Left cardiac atrium (tissue), 4 donors: ENCODE measurements at places on chromosomes 4 and X. TPM values are rescaled to one million over a fixed set of nuclear protein-coding genes. Genes with fewer than 3 reads are reported as not detected.

GRCh38 chrX:7280520-7280919, 132.6 kb upstream of the PUDP start:
- DNase-seq, result no peak

GRCh38 chr4:48879561-48880442, 26.8 kb downstream of the OCIAD2 start:
- no peak for DNase-seq

GRCh38 chrX:35561985-35562384, 236.2 kb upstream of the MAGEB16 start:
- no peak for DNase-seq

Gene NXF2
- total RNA-seq, result not detected

DNA sequence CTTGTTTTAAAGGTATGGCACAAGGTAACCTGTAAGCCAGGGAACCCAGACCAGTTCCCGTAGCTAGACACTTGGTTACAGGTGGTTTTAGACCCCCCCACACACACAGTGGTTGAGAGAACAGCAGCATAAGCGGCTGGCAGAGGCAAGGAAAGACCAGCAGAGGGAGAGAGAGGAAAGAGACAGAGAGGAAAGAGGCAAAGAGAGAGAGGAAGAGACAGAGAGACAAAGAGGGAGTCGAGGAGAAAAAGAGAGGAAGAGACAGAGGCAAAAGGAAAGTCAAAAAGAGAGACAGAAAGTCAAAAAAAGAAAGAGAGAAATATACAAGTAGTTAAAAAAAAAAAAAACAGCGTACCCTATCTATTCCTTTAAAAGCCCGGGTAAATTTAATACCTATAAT, 19.5 kb upstream of the PCSK1N start:
- no peak for DNase-seq

Gene SLC6A14
- not detected for total RNA-seq

DNA sequence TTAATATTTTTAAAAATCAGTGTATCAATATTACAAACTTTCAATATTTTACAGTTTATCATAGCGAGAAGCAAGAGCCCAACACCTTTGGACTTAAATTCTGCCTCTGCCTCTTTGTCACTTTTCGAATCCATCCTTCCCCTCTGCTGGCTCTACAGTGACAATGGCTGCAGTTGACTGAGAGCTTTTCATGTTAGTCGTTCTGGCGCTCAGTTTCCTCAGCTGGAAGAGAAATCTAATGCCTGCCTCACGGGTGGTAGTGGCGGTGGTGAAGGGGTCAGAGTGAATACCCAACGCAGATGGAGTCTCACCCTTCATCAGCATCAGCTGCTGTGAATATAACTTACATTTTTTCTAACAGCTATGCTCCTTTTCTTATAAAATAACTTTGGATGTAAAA, 144.8 kb downstream of the NWD2 start:
- no peak for DNase-seq

DNA sequence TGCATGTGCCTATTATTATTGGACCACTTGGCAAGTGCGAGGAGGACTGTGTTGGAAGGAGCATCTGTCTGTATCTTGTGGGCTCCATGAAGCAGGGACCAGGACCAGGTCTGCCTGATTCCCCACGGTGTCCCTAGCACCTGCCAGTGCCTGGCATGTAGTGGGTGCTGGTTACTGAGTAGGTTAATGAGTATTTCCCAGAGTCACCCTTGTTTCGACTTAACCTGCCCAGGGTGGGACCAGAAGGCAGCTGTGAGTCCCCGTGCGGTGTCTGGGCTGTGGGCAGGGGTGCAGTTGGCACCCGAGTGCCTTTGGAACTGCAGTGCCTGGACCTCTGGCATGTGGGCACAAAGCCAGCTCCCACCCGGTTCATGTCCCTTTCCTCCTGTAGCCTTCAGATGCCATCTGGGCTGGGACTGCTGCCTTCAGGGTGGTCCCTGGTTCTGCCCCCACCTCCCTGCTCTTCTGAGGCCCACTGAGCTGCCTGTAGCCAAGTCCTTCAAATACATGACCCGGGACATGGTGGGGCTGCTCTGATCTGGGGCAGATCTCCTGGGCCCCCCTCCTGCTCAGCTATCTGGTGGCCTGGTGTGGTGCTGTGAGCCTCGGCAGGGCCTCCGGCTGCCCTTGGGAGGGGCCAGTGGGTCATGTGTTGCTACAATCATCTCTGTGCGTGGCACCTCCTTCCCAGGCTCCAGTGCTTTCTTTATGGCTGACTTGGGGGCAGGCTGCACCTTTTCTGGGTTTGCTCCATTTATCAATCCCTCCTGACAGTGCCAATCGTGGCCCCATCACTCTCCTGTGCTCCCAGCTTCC, 53.0 kb upstream of the SORCS2 start:
- no peak for DNase-seq

Gene ASMT
- 0.24 TPM for total RNA-seq

GRCh38 chrX:125291124-125291523, 28.5 kb upstream of the TEX13C start:
- no peak for DNase-seq
